ENCODE measurements at places on chromosomes 12 and 14.

DNA sequence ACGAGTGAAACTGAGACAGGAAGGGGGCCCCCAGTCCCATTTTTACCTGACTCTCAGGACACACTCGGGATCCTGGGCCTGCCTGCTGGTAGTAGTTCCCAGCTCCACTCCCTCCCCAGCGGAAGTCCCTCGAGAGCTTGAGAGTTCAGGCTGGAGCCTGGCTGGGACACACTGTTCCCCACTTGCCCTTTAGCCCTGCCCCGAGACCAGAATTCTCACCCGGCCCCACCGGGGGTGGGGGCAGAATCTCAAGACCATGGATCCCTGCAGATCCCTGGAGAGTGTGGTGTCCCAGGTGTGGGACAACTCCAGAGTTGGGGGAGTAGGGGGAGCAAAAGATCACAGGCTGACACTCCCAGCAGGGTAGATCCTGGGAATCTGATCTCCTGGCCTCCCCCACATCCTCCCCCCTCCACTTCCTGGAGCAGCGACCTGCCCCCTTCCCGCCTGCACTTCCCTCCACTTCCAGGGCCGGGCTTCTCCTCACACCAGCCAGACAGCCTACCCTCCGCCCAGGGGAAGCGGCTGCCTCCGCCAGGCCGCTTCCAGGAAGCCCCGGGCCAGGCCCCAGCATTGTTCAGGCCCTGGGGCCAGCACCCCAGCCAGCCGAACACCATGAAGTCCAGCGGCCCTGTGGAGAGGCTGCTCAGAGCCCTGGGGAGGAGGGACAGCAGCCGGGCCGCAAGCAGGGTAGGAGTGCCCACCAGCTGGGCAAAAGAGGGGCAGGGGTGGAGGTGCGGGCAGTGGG, at the start of gene TNS2:
Gene TNS2, plus strand, starts transcription at position 495 of the 748 bp plus-strand sequence. Its CDS starts 121 bp downstream, at position 616.
- peak; percentile 86 for DNase-seq

GRCh38 chr12:11026118-11026517, 3.7 kb upstream of the TAS2R19 start:
- no peak for DNase-seq

DNA sequence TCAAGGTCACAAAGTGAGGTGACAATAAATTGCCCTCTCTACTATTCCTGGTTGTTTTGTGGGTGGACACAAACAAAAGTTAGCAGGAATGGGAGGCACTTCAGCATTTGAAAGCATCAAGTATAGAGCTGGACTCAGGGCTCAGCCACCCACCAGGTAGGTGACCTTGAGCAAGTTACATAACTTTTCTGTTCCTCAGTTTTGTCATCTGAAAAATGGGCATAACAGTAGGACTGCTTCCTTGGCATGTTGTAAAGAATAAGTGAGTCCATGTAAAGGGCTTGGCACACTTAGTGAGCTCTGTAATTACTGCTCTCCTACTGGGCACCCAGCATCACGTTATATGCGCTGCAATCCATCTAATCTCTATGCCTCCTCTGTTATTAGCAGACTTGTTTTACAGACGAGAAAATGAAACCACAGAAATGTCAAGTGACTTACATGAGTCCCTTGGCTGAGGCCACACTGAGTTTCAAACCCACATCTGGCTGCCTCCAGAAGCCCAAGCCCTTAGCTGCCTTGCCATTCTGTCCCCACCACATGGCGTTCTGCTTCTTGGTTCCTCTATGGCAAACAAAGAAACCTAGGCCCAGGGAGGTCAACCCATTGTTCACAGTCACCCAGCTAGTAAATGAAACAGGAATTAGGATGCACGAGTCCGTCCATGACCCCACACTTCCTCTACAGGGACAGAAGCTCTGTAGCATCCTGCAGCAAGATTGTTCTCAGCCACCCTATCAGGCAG, 63.2 kb upstream of the SLC24A4 start:
- DNase-seq = no peak

GRCh38 chr12:75870878-75871277, 160.7 kb downstream of the PHLDA1 start:
- no peak for DNase-seq

GRCh38 chr12:501722-502447, 42.1 kb downstream of the B4GALNT3 start:
- no peak for DNase-seq

- peak; percentile 36 for DNase-seq
Observed at GRCh38 chr12:95083938-95084337, 10.5 kb upstream of the NR2C1 start.

GRCh38 chr12:31732926-31733548, 4.2 kb upstream of the AMN1 start:
- DNase-seq = peak; percentile 95

DNA sequence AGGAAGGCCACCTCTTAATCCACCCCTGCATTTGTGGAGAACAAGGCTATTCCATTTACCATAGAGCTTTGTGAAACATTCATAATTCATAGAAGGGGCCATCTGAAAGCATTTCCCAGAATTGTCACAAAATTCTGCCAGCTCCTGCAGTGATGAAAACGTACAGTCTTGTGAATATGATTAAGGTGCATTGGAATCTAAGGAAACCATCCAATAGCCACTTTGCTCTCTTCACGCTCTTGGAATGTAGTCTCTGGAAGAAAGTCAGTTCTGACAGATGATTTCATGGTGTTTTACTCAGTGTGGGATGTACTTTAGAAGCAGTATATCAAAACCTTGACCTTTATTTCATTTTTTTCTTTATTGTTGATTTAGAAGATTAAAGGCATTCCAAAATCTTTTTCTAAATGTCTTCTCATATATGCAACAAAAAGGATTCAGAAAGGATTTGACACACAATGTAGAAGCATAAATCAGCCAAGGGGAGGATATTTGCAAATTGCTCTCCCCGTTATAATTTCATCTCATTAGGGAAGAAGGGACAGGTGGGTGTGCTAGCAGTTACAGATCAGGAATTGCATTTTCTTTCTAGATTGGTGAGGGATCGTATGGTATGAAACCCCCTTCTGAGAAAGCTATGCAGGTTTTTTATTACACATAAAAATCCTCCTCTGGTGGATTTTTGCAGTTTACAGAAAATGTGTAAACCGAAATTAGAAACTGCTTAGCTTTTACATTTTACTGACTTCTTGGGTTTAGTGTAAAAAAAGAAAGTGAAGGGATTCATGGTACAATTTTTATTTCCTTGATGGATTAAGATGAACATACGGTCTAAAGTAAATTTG, 390.2 kb downstream of the LRIG3 start:
- peak; percentile 93 for DNase-seq

- no peak for DNase-seq
Observed at GRCh38 chr14:71594821-71595220, 337.4 kb upstream of the RGS6 start.

- no peak for DNase-seq
Observed at GRCh38 chr14:91008759-91009409, 51.6 kb downstream of the RPS6KA5 start.

- peak; percentile 76 for DNase-seq
Observed at GRCh38 chr14:102993523-102993922, 63.8 kb downstream of the CDC42BPB start.

GRCh38 chr12:42213023-42213422, 25.0 kb downstream of the YAF2 start:
- DNase-seq = no peak

DNA sequence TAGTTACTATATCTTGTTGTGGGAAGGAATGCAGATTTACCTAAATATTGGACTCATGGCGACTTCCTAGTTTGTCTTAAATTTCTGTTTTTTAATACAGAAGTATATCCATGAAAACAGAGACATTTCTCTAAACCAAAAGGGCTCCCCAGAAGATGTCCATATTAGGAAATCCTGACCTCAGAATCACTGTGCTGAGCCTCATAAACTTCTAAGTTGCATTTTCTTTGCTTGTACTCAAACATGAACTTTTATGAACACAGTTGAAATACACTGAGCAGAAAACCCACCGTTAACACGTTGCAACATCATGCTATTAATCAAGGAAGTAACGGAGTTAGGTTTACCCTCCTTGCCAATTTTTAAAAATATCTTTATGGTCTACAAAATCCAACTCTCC, 42.9 kb upstream of the NR2C1 start:
- no peak for DNase-seq

GRCh38 chr14:69152181-69152901, 578 bp downstream of the DCAF5 start:
- peak; percentile 56 for DNase-seq

- peak; percentile 56 for DNase-seq
Observed at GRCh38 chr12:131872154-131873051, 22.0 kb upstream of the ULK1 start.

- no peak for DNase-seq
Observed at GRCh38 chr12:20505056-20505455, 136.7 kb downstream of the PDE3A start.

- peak; percentile 61 for DNase-seq
Observed at GRCh38 chr14:31926123-31926522, 151.0 kb upstream of the ARHGAP5 start.

GRCh38 chr14:59360923-59361794, 104.0 kb downstream of the GPR135 start:
- DNase-seq = peak; percentile 93

DNA sequence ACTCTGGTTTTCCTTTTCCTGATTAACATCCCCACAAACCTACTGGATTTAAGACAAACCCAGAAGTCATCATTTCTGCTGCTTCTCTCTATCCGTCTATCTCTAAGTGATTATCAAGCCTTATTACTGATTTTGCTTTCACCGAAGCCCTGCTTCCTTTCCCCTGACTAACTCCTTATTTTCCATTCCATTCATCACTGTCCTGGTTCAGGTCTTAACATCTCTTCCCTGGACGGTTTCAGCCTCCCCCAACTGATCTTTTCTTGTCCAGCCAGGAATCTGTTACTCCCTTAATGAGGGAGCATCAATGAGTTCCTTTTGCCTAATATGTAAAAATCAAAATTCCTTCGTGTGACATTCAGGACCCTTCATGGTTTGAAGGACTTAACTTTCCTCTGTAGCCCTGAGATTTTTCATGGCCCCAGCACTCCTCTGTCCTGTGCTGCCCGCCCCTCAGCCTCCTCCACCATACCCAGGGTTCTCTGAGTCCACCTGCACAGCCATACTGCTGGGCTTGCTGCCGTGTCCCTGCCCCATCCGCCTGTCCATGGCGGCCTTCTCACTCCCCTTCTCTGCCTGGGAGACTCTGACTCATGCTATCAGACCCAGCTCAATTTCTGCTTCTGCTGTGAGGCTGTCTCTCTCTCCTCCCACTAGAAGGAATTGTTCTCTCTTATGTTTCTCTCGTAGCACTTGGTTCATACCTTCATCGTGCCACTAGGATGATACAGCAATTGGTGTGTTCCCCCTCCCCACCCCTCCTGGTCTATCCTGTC, 167.8 kb upstream of the HIF1A start:
- peak; percentile 90 for DNase-seq

- DNase-seq = peak; percentile 79
Observed at GRCh38 chr14:95545515-95546168, 10.8 kb downstream of the GLRX5 start.

DNA sequence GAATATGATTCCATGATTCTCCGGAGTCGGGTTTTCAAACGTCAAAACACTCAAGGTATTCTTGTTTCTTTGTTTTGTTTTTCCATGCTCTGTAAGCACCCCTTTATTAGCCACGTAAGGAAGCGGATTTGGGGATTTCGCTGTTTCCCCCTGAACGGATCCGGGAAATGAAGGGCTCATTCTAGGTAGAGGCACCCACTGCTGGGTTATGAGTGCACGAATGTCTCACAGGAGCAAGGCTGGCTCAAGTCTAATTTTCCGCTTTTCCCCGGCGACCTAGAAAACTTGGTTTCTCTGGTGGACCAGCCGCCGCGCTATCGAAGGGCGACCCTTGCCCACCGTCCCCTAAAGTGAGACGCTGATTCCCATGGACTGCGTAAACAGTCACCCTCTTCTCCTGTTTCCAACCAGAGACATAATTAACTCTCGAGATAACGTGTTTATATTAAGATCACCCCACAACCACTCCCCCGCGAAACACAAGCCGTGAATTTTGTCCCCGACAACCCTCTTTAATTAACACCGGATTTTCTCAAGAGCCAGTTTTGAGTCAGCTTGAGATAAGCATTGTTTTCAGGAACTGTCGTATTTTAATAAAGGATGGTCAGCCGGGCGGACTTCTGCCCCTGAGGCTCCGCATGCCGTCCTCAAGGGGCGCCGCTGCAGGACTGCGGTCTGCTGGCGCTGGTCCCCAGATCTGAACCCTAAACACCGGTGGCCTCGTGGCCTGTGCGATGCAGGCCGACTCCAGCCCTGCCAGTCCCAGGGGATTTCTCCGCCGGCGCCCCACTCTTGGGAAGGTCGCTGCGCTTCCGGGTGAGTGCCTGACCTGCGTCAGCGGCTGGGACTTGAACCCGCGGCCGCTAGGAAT, 515 bp upstream of the ABCC9 start:
- DNase-seq = peak; percentile 48

- DNase-seq = no peak
Observed at GRCh38 chr14:96683562-96684289, 113.5 kb upstream of the VRK1 start.

GRCh38 chr14:69052181-69052601, 73.1 kb upstream of the ACTN1 start:
- DNase-seq = no peak

GRCh38 chr12:60194678-60195077, 598.8 kb downstream of the SLC16A7 start:
- peak; percentile 68 for DNase-seq

DNA sequence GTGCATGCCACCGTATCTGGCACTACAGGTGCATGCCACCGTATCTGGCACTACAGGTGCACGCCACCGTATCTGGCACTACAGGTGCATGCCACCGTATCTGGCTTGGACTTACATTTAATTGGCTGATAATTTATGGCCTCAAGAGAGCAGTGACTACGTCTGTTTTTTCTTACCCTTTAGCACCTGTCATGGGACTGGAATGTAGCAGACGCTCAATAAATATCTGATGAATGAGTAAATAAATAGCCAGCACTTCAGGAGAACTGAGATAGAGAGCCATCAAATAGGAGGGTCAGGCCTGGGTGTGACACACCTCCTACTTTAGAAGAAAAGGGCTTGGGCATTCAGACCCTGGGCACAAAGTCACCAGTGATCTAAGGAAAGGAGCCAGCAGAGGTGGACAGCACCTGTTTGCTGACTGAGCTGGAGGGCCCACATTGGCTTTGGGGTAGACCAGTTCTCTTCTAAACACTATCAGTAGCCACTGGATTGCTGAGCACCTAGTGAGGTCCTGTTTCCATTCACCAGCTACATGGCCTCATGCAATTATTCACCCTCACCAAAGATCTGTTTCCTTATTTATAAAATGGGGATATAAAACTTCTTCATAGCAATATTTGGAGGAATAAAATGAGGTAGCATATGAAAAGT, 50.1 kb downstream of the RFX4 start:
- no peak for DNase-seq

- peak; percentile 81 for DNase-seq
Observed at GRCh38 chr12:84874125-84874824, 38.3 kb downstream of the SLC6A15 start.

- no peak for DNase-seq
Observed at GRCh38 chr14:76975051-76975450, 53.5 kb downstream of the IRF2BPL start.

GRCh38 chr14:59632381-59632780, 55.8 kb upstream of the CCDC175 start:
- DNase-seq = peak; percentile 23

GRCh38 chr14:64209444-64210131, 84.6 kb downstream of the ESR2 start:
- peak; percentile 69 for DNase-seq
